ENCODE measurements at places on chromosomes 12 and 14.

GRCh38 chr12:100133200-100133599 lies 9.5 kb downstream of the BLTP3B start:
- no peak for DNase-seq

- no peak for DNase-seq
Measured at GRCh38 chr14:70796551-70796950, 12.8 kb downstream of the MAP3K9 start.

DNA sequence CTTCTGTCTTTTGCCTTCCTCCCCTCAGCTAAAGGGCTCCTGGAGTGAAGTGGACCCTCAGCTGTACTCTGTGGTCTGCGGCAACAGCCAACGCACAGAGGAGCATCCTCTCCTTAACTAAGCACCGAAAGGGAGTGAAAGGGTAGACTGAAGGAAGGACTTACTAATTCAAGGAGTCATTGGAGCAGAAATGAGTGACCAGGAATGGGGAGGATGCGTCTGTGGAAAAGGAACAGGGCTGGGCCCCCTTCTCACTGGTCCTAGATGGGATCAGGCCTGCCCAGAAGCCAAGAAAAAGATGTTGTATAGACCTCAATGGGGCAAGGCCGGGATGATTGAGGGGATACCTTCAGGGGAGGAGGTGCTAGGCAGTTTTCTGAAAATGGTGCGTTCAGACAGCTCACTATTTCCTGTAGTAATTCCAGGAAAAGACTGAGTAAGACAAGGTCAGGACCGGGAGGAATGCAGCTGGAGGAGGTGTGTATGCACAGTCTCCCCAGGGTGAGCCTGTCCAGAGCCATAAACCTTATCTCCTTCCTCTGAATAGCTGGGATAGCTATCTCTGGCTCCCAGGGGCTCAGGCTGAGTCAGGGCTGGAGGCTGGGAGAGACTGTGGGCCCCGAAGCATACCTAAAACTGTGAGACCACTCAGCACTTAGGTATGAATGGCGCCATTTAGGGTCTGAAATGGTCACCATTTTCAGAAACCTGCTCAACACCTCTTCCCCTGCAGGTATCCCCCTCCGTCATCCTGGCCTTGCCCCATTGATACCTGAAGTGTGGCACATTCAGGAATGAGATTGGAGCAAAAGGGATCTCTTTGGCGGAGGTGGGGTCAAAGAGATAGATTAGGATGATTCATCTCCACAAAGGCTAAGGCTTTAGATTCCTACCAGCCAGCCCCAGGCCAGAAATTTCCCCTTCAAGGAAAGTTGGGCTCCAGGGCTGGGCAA lies 20.2 kb upstream of the KRT8 start:
- DNase-seq, result no peak

DNA sequence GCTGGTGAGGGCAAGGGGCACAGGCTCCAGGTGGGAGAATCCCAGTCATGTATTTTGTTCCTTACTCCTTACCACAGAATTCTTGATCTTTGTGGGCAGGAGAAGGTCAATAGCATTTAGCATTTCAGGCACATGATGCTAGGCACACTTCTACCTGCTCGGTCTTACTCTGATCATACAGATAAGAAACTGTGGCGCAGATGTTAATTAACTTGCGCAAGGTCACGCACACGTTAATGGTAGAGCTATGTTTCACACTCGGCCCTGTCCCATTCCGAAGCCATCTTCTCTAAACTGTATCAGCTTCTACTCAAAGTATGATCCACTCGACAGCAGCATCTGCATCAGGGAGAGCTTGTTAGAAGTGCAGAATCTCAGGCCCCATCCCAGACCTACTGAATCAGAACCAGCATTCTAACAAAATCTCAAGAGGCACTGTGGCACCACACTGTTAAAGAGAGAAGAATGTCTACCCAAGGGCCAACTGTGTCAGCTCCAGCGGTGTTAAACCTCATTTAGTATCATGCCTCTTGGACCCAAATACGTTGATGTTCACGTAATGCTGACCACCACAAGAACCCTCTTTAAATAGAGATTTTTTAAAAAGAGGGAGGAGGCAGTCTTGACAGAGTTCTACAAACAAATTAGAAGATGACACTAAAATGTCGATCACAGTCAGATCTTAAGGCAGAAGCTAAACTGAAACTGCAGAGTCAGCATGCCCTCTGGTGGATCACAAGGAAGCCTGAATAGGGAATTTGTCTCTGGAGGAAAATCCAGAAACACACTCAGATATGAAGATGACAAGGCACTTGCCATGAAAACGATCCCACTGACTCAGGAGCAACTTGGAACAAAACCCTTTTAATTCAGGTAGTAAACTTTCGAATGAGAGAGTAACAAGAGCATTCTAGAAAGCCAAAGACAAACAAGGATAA lies 7.3 kb downstream of the STXBP6 start:
- DNase-seq, result no peak

DNA sequence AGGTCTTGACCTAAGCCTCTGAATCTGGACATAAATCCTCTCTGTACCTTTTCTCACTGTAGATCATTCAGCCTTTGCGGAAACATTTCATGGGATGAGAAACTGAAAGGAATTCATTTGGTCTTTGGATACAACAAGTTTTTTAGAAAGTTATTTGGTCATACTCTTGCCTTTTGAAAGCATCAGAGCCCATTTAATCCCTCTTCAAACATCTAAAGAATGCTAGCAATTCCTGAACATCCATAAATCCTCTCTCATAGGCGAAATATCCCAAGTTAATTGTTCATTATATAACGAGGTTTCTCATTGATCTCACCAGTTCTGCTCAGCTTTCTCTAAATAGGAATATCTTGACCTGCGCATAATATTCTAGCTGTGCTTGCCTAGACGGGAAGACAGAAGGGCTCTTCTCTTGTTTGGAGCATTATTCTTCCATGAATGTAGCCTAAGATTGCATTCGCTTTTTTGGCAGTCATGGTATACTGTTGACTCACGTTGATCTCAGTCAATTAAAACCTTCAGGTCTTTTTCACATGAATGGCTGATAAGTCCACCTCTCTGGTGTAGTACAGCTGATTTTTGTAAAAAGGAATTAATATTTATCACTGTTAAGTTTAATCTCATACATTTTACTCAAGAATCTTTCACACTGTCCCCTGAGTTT lies 24.1 kb downstream of the NTN4 start:
- no peak for DNase-seq

- no peak for DNase-seq
Measured at GRCh38 chr12:132111654-132112304, 32.3 kb downstream of the DDX51 start.

DNA sequence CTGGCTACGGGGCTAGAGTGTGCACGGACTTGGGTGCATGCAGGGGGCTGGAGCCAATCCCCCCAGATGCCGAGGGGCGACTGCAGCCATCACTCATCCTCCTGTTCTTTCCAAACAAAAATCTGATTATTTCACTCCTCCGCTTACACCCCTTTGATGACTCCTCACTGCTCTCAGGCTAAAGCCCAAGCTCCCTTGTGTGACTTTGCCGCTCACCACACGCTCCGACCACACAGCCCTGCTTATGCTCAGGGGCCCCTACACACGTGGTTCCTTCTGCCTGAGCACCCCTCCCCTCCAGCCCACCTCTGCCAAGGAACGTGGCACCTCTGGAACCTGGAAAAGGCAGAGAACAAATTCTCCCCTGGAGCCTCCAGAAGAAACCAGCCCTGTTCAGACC lies 13.7 kb downstream of the CHFR start:
- DNase-seq, result no peak

- no peak for DNase-seq
Measured at GRCh38 chr14:30966415-30967363, 58.8 kb upstream of the AP4S1 start.

GRCh38 chr14:33842299-33842698 lies 108.6 kb downstream of the EGLN3 start:
- DNase-seq, result no peak

- no peak for DNase-seq
Measured at GRCh38 chr14:60756847-60757246, 22.3 kb downstream of the MNAT1 start.

- DNase-seq, result no peak
Measured at GRCh38 chr14:24418492-24418873, 11.0 kb downstream of the CBLN3 start.

- no peak for DNase-seq
Measured at GRCh38 chr12:64010069-64010686, 165.7 kb downstream of the SRGAP1 start.

GRCh38 chr12:48451372-48451771 lies 21.0 kb upstream of the ANP32D start:
- DNase-seq, result no peak

- DNase-seq, result no peak
Measured at GRCh38 chr12:96233939-96234461, 39.8 kb downstream of the ELK3 start.

DNA sequence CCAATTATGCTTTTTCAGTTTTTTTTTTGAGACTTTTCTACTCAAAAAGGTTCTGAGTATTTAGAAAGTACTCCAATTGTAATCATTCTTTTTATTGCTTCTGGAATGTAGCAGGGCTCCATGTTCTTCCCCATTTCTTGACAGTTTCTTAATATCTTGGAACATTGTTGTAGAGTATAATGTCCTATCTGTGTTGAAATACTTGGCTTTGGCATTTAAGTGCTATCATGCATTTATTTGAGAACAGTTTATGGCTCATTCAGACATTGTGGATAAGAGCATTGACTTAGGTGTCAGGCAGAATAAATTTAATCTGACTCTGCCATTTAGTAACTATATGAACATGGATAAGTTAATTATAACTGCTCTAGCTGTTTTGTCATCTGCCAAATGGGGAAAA lies 28.3 kb downstream of the ADIPOR2 start:
- no peak for DNase-seq

DNA sequence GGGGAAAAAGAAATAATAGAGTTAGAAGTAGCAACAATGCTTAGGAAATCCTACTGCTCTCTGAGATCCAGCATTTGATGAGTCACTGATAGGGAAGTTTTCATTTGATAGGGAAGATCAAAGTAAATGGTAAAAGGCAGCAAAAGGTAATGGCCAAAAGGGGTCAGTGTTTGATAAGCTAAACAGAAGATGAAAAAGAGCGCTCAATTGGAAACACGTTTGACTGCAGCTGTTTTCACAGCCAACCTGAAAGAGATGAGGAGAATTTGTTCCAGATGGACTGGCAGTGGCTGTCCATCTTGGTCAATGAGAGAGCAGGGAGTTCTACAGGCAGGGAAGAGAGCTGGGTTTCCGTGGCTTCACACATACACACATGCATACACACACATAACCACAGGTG lies 264.2 kb downstream of the TMEM132C start:
- no peak for DNase-seq

- no peak for DNase-seq
Measured at GRCh38 chr12:123151457-123152454, 866 bp upstream of the PITPNM2 start.

DNA sequence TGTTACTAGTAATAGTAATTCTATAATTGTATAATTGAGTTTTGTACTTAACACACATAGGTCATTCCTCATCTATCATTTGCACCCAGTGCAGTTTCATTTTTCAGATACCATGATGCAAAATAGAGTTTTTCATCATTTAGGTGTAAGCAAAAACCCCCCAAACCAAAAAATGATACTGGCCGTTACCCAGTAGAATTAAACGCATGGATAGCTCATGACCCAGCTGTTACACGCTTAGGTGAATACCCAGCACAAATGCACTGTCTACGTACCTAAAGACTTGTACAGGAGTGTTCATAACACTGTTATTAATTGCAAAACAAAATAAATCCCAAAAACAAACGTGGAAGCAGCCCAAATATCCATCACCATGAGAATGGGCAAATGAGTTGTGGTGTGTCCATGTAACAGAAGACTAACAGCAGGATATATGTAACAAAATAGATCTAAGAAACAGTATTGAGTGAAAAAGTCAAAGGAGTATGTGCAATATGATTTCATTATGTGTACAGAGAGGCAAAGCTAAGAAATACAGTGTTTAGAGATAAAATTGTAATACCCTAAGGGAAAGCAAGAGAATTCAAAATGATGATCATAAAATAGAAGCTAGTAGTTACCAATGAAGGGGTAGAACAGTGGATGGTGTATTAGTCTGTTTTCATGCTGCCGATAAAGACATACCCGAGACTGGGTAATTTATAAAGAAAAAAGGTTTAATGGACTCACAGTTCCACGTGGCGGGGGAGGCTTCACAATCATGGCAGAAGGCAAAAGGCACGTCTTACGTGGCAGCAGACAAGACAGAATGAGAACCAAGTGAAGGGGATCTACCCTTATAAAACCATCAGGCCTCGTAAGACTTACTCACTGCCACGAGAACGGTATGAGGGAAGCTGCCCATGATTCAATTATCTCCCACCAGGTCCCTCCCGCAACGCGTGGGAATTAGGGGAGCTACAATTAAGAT lies 49.8 kb downstream of the EID3 start:
- DNase-seq, result no peak

GRCh38 chr12:38776647-38777046 lies 128.7 kb downstream of the CPNE8 start:
- no peak for DNase-seq

DNA sequence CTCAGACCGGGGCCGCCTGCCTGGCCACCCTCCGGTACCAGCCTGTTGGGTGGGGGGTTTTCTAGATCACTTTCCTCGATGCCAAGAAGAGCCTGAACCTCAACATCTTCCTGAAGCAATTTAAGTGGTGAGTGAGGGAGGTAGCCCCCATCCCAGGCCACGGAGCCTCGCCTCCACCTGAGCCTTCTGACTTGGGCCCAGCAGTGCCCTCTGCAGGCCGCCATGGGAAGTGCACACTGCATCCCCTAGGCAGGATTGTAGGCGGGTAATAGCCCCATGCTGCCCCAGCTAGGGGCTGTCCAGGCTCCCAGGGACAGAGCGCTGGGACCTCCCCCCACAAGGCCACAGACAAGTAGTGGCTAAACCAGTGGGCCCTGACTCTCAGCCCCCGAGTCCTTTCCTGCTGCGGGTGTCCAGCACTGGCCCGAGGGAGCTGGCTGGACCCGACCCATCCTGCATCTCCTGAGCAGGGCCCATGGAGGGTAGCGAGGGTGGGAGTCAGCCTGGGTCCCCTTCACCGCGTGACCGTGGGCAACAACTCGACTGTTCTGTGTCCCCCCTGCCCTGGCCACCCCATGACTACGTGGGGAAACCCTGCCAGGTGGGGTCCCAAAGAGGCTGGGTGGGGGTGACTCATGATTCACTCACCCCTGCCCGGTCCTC lies 15.3 kb upstream of the ADSS1 start:
- DNase-seq, result peak; percentile 58

DNA sequence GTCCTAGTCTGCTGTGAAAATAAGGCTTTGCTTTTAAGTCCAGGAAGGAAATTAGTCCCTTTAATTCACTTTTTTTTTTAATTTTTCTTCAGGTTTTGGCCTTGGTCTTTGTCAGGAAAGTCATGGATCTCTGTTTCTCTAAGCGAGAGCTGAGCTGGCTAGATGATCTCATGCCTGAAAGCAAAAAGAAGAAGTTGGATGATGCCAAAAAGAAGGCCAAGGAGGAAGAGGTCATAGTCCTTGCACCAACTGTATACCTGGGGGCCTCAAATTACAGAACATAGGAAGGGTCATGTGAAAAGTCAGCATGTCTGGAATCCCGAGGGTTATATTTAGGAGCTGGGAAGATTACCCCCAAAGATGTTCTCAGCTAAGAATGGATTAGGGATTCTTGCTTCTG lies 72.3 kb downstream of the SLC4A8 start:
- no peak for DNase-seq

- no peak for DNase-seq
Measured at GRCh38 chr12:57208631-57209282, 7.8 kb upstream of the NXPH4 start.

All from stimulated activated CD8-positive, alpha-beta memory T cell treated with anti-CD3 and anti-CD28 coated beads, Interleukin-7, amount 100 ng/mL, for 1 hour (primary cell).